GM12864 (cell line): ENCODE measurements at places on chromosomes 1 and 21.

DNA sequence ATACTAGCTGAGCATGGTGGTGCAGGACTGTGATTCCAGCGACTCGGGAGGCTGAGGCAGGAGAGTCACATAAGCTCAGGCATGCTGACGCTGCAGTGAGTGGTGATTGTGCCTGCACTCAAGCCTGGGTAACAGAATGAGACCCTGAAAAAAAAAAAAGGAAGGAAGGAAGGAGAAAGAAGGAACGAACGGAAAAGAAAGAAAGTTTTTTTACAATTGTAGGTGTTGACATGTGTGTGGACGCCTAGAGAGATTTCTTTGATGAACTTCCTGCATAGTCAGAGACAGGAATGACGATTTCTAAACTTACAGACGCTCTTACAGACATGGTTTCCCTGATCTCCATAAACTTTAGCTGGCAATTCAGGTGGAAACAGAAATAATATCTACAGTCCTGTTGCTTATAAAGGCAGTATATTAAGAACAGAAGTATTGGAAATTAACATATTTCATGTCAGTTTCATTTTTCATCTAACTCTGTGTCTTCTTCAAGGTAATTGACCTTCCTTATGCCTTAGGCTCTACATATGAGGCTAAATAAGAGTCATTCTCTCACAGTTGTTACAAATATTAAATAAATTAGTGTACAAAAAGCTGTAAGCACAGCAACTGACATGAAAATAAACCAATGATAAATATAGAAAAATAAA, 4.1 kb downstream of the SAMSN1 start:
- no peak for DNase-seq

DNA sequence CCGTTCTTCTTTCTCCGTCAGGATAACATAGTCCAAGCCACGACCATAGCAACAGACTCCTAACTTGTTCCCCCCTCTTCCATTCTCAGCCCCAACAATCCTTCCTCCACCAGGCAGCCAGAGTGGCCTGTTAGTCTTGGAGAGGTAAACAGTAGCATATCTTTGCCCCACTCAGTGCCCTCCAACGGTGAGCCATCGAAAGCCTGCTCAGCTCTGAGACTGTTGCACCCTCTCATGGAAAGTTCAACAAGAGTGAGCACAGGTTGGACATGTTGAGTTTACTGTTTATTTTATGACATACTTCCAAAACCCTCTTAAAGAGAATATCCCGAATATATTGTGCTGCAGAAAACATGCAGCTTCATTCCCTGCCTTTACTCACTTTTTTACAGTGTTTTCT, 30.1 kb upstream of the BACE2 start:
- no peak for DNase-seq

- DNase-seq: no peak
These were observed 307.7 kb downstream of the USP25 start for GRCh38 chr21:16037421-16037955.

DNA sequence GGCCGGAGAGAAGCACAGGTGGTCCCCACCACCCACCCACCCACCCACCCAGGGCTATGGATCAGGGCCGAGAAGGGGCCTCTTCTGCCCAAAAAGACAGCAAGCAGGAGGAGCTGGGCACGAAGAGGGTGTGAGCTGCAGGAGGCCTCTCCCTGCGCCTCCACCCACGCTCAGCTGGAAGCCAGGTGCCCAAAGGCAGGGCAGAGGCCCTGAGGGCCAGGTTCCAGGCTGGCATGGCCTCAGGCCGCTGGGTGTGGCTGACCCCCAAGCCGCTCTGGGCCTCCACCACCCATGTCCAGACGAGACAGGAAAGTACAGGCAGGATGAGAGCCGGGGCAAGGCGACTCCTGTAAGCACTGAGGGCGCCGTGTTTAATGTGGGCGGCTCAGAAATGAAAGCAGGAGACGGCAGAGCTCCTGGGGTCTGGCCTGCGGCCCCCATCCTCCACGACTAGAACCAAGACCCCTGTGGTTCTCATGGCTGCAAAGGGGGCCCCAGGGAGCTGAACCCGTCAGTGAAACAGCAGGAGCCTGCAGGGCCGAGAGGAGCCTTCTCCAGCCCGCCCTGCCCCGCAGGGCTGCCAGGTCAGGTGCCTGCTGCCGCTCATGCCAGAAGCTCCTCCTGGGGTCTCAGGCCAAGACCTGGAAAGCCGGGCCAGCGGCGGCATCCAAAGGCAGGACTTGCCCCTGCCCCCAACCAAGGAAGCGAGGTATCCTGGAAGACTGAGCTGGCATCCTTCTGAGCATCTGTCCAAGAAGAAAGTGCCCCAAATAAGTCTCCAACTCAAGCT, 56.0 kb downstream of the MEGF6 start:
- no peak for DNase-seq

- no peak for DNase-seq
These were observed at the start of gene PLEKHN1 for GRCh38 chr1:966135-966703. Gene PLEKHN1, plus strand, starts transcription at chr1:966482. Its CDS starts 50 bp downstream, at chr1:966532.

- no peak for DNase-seq
These were observed 35.7 kb upstream of the FAM78B start for GRCh38 chr1:166202546-166202945.

GRCh38 chr1:246355411-246356230, 151.5 kb downstream of the SMYD3 start:
- no peak for DNase-seq

GRCh38 chr1:198641501-198641900, 2.7 kb downstream of the PTPRC start:
- DNase-seq: no peak
